Activated CD8-positive, alpha-beta memory T cell treated with anti-CD3 and anti-CD28 coated beads for 24 hours (primary cell): ENCODE measurements at places on chromosomes 1 and 21.

- no peak for DNase-seq
These were observed 36.4 kb upstream of the ETS2 start for GRCh38 chr21:38769191-38769780.

GRCh38 chr1:6727535-6727934 lies 25.9 kb upstream of the DNAJC11 start:
- DNase-seq, result peak; percentile 81

- DNase-seq, result no peak
These were observed 44.0 kb downstream of the UBASH3A start for GRCh38 chr21:42447732-42448131.

DNA sequence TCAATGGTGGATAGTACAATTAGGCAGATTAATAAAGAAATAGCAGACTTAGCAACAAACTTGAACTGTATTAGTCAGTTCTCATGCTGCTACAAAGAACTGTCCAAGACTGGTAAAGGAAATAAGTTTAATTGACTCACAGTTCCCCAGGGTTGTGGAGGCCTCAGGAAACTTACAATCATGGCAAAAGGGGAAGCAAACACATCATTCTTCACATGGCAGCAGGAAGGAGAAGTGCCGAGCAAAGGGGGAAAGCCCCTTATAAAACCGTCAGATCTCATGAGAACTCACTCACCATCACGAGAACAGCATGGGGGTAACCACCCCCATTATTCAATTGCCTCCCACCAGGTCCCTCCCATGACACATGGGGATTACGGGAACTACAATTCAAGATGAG lies 27.1 kb upstream of the PDE4B start:
- no peak for DNase-seq

- DNase-seq, result no peak
These were observed 26.2 kb downstream of the DMAP1 start for GRCh38 chr1:44239331-44239960.

GRCh38 chr1:247895163-247895637 lies at the start of gene OR2W3:
TSS of gene OR2W3 (plus strand) at chr1:247895587. CDS start at chr1:247895587, 0 bp downstream.
- DNase-seq, result no peak

GRCh38 chr1:223776826-223777454 lies 64.6 kb downstream of the CAPN2 start:
- DNase-seq, result no peak

- DNase-seq, result no peak
These were observed 12.5 kb downstream of the SMIM12 start for GRCh38 chr1:34847094-34847493.

GRCh38 chr1:51190961-51191360 lies 45.1 kb upstream of the RNF11 start:
- no peak for DNase-seq

- DNase-seq, result no peak
These were observed 117.4 kb upstream of the SLC45A1 start for GRCh38 chr1:8200317-8201115.

DNA sequence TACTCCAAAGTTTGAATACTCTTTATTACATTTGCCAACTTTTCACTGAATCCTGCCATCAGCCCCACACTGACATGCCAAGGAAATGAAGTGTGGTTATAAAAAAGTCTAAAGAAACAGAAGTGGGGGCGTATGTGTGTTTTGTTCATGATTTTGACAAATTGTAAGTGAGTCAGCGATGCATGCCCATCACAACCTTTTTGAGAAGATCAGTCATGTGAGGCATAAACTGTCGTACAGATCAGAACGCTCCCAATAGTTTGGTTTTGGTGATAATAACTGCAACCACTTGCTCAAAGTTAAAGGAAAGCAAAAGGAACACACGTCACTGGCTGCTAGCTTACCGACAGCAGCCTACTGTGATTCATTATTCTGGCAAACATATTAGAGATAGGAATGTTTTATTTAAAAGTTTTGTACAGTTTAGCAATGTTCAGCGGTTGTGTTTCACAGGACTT lies 95.6 kb downstream of the RGS2 start:
- DNase-seq, result no peak

GRCh38 chr1:79969886-79970285 lies 963.4 kb upstream of the ADGRL4 start:
- DNase-seq, result no peak

- no peak for DNase-seq
These were observed 104.9 kb upstream of the SNX7 start for GRCh38 chr1:98556521-98557158.

GRCh38 chr21:37273911-37274690 lies 7.0 kb upstream of the VPS26C start:
- DNase-seq, result no peak

DNA sequence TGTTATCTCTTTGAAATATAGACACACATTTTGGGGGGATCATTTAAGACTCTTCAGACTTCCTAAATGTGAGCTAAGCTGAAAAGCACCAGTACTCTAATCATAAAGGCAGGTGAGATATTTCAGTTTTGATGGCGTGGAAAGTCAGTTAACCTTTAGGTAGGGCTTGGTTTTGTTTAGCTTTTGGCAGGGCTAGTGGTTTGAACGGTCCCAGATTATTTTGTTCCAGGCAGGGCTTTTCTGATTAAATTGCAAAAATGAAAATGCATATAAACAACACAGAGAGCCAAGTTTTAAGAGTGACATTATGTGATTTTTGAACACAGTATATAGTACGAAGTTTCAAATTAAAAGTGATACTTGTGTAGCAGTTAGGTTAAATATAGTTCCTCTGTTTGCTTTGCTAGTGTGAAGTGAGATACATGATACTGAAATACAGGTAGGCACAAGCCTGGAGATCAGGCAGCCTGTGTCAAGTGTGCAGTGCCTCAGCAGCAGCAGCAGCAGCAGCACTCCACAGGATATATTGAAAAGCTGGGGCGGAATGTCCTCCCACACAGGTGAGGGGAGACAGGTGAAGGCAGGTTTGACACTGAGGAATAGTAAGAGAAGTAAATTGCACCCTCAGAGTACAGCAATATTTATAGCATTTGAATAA lies 47.4 kb downstream of the CAMTA1 start:
- DNase-seq, result no peak

DNA sequence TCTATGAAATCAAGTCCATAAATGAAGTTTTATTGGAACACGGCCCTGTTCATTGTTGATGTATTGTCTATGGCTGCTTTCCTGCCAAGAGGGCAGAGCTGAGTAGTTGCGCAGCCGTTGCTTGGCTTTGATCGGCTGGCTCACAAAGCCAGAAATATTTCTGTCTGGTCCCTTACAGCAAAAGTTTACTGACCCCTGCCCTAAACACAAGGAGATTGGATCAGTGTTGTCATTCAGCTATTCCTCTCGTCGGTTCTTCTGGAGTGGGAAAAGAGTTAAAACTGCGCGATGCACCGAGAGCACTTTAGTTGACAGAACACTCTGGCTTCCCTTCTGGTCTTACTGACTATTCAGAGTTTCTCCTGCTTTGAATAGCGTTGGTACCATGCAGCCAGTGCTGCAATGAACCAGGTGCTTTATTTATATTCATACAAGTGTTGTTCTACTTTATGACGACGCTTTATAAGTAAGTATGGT lies 868 bp downstream of the ZBTB40 start:
- no peak for DNase-seq

GRCh38 chr1:231923491-231924041 lies 297.0 kb downstream of the DISC1 start:
- no peak for DNase-seq

DNA sequence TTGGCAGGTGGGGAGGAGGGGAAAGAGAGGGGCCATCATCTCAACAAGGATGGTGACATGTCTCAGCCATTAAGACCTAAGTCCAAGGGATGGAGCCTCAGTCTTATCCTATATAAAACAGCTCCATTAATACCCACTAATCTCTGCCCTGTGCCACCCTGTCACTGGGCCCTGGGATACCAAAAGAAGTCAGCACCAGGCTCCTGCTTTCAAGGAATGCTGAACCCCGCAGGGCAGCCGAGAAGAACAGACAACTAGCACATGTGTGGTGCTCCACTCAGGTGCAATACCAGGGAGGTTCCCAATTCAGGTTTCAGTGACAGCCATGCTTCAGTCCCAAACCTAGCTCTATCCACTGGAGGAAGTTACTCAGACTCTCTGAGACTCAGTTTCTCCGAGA lies 128.4 kb downstream of the GRIK3 start:
- DNase-seq, result no peak

- DNase-seq, result no peak
These were observed 66.0 kb upstream of the SLC25A33 start for GRCh38 chr1:9473032-9473807.

DNA sequence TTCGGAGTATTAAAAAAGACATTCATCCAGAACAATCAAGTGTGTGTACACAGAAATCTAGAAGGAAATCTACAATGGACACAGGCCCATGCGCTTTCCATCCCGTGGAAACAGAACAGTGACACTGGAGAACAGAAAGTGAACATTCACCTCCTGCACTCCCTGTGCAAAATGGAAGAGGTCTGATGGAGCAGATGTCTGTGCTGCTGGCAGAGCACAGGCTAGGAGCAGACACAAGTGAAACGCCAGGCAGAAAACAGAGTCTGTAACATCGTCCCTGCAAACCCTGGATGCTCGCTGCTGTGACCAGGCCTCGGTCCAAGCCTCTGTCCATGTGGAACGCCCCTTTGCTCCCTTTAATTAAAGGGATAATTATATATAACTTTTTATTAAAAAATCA lies 36.1 kb downstream of the SLC45A1 start:
- no peak for DNase-seq
